ENCODE measurements at places on chromosomes 11 and 22.

GRCh38 chr22:46491946-46492345, 45.5 kb downstream of the CELSR1 start:
- no peak for DNase-seq

- DNase-seq, result no peak
Measured at GRCh38 chr11:48123254-48123875, 93.2 kb upstream of the OR4B1 start.

DNA sequence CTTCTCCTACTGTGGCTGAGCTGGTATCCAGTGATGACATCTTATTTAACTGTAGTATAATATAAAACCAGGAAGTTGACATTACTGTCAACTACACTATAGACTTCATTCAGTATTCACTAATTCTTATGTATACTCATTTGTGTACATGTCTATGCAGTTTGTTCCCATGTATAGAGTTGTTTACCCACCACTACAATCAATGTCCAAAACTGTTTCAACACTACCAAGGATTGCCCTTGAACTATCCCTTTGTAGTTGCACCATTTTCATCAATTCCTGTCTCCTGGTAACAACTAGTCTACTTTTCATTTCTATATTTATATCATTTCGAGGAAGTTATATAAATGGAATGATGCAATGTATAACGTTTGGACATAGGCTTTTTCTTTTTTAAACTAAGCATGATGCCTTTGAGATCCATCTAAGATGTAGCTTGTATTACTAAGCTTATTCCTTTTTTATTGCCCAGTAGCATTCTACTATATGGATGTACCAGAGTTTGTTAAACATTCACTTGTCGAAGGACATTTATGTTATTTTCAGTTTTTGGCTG, 39.2 kb downstream of the TMEM135 start:
- DNase-seq, result no peak

DNA sequence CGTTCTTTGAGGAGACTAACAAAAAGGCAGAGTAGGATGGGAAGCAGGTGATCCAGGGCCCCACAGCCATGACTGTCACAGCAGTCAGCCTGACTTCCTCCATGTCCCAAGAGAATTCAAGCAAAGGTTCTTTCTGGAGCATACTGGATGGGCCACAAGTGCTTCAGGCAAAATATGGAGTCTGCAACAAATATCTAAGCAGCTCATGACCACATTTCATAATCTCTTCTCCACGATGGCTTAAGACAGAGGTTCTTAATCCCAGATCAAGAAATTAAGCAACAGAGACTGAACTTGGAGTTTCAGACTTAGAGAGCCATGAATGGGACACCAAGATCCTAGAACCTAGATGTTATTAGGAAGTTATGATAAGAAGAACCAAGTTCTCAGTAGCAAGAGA, 31.6 kb downstream of the GUCY1A2 start:
- no peak for DNase-seq

GRCh38 chr11:15145615-15146014, 30.9 kb downstream of the INSC start:
- no peak for DNase-seq

DNA sequence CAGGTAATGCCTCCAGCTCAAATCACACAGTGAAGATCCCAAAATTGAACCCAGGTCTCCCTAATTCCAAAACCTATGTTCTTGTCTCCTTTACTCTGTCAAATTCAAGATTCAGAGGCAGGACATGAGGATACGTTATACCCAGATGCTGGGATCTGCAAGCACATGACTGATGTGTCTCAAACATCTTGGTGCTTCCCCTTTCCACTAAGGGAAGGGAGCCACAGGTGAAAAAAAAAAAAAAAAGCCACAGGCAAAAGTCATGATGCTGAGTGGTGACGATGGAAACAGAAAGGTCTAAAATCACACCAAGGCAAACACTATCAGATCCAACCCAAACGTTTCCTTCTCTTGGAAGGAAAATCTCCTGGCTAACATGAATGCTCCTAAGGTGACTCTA, 24.0 kb downstream of the ABTB2 start:
- DNase-seq, result no peak

DNA sequence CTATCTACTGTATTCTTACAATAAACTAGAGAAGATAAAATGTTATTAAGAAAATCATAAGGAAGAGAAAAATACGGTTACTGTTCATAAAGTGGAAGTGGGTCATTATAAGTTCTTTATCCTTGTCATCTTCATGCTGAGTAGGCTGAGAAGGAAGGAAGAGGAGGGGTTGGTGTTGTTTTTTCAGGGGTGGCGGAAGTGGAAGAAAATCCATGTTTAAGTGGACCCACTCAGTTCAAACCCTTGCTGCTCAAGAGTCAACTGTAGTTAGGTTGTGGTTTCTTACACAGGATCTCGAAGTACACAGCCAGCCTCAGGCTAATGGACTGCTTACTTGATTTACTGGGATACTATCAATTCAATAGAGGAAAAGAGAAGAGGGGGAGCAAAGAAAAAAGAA, 63.1 kb downstream of the PIWIL4 start:
- no peak for DNase-seq

DNA sequence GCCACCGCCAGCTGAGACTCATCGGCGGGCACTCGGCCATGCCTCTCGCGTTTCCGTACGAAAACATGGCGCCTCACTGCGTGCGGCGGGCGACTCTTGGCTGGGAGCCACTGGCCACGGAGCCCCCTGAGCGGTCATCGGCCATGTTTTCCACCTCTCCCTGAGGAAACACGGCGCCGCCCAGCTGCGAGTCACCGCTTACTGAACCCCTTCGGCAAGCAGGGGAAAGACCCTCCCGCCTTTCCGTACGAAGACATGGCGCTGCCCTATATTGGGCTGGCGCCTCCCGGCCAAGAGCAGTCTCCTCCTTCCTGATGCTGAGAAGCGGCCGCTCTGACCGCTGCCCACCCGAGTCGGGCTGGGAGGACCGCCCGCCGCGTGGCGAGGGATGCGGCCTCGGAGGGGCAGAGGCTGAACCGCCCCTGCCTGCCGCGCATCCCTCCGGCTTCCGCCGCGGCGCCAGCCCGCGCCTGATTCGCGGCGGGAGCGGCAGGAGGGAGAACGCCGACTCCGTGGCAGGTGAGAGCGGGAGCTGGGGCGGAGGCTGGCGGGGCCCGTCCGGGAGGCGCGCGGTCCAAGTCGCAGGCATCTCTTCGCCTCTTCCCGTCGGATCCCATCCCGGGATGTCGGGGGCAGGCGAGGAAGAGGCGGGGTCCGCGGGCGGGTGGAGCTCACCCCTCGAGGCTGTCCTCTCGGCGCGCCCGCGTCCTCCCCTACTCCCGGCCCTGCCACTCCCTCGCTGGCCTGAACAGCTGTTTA, at the start of gene TCP11L1:
TCP11L1 (plus strand) TSS at position 299 of the 759 bp plus-strand sequence. CDS start 4,202 bp downstream, outside the sequence.
- DNase-seq, result peak; percentile 71

DNA sequence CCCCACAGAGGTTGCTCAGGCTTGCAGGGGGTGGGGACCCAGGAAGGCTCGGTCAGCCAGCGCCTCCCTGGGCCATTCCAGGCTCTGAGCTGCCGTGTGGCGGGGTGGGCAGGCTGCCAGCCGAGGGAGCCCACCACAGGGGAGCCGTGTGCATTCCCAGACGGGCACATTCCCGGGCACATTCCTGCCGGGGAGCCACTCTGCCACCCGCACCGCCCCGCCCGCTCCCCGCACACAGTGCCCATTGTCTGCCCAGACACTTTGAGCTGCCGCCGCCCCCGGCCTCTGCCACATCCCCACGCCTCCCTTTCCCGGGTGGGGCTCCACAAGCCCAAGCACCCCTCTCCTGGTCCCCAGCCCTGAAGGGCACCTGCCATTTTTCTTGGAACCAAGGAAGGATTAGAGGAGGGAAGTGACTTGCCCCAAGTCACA, 27.4 kb downstream of the RPL3 start:
- no peak for DNase-seq

Measured in activated naive CD4-positive, alpha-beta T cell (primary cell).